ENCODE measurements at places on chromosomes 6 and 20. TPM values are rescaled to one million over a fixed set of nuclear protein-coding genes. Genes with fewer than 3 reads are reported as not detected.

MOG gene
- total RNA-seq: not detected

PTPRK gene
- total RNA-seq: 22.0 TPM

STXBP5 gene
- 59.0 TPM for total RNA-seq

DLK2 gene
- 1.8 TPM for total RNA-seq

TBXT gene
- not detected for total RNA-seq

GMPR gene
- total RNA-seq: 2.6 TPM

All from cardiac atrium fibroblast (primary cell).